ENCODE measurements at places on chromosomes 12 and 14.

- DNase-seq, result no peak
These were observed 33.9 kb upstream of the NAV3 start for GRCh38 chr12:77796775-77797174.

- no peak for DNase-seq
These were observed 59.1 kb upstream of the AMN start for GRCh38 chr14:102863381-102863780.

DNA sequence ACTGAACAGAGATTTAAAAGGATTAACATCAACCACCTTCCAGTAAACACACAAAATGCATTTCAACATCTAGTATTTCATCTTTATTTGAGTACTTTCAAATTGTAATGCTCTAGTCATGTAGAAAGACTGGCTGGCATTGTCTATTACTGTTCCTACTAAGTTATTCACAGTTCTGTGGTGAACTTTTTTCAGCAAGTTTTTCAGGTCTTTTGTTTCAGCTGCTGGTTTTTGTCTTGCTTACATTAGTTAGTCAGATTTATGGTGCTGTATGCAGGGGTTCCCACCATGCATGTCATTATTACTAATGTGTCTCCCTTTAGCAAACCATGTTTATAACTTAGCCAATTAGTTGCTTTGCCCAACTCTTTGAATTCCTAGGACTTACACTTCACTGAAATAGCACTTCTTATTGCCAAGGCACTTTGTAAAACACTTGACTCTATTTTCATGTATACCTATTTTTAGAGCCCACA lies 253.4 kb upstream of the KITLG start:
- DNase-seq, result no peak

DNA sequence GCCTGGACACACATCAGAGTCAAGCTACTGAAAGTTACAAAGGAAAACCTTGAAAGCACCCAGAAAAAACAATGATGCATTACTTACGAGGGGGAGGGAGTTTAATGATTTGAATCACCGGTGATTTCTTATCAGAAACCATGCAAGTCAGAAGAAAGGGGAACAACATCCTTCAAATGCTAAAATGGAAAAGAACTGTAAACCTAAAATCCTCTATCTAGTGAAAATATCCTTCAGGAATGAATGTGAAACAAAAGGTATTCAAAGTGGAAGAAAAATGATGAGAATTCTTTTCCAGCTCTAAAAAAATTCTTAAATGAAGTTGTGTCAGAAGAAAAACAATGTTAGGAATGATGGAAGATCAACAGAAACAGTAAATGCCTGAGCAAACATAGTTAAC lies 16.8 kb downstream of the SCAF11 start:
- DNase-seq, result no peak

DNA sequence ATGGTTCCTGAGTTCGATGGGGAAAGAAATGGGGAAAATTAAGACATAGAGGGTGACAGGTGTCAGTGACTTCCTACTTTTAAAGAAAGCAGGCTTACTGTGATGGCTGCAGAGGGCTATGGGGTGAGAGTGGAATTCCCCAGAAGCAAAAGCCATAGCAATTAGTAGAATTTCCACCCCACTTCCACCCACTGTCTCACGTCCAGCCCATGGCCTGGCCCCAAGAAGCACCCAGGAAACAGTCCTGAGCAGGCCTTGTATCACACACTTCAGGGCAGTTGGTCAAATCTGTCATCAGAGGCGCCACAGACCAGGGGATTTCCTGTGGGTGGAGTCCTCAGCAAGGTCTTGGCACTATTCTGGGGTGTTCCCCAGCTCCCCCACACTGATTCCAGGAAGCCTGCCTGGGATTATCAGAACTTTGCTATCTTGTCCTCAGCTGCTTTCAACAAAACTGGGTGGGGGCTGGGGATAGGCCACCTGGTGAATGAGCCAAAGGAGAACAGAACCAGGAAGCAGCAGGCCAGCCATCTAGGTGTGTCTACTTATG lies 120.1 kb upstream of the CCND2 start:
- DNase-seq, result peak; percentile 46

DNA sequence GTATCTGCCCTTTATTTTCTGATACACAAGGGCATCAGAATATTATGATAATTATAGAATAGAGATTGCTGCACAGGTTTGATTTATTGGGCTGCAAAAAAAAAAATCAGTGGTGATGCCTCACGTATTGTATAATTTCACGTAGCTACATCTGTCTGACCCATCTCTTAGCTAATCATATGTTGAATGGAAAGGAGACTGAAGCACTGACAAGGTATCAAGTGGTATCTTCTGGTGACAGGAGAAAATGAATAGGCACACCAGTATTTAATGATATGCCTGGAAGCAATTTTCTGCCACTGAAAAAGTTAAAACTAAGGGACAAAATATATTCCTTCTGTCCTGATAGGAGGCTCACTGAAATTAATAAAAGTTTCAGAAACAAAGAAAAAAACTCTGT lies 837.2 kb upstream of the FBXO33 start:
- DNase-seq, result no peak

DNA sequence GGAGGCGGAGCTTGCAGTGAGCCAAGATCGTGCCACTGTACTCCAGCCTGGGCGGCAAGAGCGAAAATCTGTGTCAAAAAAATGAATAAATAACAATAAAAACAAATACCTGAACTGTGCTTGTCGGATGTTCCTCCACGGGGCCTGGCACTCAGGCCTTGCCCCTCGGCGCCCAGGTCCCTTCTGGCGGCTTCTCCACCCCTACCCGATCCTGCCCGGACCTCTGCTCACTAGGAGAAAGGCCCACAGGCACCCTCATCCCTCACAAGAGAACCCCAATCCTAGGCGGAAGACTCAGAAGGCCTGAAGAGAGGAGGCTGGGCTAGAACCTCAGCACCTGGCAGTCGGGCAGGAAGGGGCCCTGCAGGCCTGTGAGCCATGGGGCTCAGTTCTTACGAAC lies 21.0 kb upstream of the BTBD6 start:
- DNase-seq, result no peak

DNA sequence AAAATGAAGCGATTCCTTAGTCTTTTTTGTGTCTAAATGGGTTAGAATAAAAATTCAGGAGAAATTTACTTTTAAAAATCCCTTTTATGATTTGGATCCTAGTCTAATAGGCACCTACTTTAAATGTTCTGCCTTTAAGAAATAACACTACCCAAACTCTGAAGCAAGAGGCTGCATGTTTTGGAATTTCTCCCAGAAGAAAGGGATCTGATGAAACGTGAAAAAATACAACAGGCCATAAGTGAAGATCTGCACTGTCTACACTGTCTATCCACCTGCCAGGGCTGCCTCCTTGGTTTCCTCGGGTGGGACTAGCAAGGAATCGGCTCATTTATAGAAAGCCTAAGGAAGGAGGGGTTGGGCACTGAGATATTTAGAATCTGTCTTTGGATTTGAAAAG lies 22.1 kb downstream of the ACVR1B start:
- DNase-seq, result no peak

- no peak for DNase-seq
These were observed 317.3 kb upstream of the GARIN6 start for GRCh38 chr12:99330216-99330615.

- no peak for DNase-seq
These were observed 364.2 kb downstream of the SOX5 start for GRCh38 chr12:23585156-23585781.

GRCh38 chr12:54127538-54128259 lies 61.1 kb downstream of the SMUG1 start:
- no peak for DNase-seq

GRCh38 chr12:1533205-1533601 lies 61.2 kb downstream of the FBXL14 start:
- no peak for DNase-seq

GRCh38 chr14:67729072-67729885 lies 27.6 kb downstream of the RDH12 start:
- no peak for DNase-seq

DNA sequence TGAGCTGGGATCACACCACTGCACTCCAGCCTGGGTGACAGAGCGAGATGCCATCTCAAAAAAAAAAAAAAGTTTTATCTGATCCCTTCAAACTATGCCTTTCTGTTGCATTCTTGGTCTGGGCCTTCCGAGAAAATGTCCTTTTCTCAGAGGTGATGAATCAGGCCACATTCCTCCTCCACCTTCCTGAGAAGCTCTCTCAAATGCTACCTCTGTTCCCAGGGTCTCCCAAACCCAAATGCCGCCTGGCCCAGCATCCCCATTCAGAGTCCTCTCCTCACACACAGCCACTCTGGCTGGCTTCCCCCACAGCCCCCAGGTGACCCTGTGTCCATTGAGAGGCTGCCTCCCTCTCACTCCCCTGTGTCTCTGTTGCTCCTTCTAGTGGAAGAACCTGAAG lies 19.7 kb upstream of the TMED10 start:
- no peak for DNase-seq

DNA sequence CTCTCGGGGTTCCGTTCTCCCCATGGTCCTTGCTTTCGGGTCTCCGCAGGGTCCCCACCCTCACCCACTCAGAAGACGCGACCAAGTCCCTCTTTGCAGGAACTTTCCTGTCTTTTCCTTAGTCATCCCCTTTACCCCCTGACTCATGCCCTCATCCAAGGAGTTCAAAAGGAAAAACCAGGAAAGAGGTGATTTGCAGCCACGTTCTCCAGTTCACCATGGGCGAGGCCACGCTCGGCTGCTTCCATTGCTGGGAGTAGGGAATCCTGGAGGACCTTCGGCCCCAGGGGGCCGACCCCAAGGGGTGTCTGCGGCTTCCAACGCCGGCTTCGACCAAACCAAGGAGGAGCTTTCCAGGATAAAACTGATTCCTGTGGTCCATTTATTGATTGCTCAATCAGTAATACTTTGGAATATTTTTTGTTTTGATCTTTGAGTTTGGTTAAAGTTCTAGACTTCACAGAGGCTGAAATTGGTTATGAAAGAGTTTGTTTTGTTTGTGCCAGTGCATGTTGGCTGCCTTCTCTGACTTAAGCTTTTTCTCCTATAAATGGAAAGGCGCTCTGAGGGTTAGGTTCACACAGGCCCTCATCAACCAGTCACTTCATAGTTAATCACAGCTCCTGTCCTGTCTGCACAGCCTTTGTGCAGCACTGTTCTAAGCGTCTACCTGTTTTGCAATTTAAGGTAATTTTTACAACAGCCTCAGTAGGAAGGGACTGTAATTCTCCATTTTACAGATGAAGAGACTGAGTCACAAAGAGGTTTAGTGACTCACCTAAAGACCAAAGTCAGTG lies 827 bp downstream of the ALDH2 start:
- DNase-seq, result no peak

- DNase-seq, result no peak
These were observed 40.5 kb downstream of the JAG2 start for GRCh38 chr14:105128059-105128458.

DNA sequence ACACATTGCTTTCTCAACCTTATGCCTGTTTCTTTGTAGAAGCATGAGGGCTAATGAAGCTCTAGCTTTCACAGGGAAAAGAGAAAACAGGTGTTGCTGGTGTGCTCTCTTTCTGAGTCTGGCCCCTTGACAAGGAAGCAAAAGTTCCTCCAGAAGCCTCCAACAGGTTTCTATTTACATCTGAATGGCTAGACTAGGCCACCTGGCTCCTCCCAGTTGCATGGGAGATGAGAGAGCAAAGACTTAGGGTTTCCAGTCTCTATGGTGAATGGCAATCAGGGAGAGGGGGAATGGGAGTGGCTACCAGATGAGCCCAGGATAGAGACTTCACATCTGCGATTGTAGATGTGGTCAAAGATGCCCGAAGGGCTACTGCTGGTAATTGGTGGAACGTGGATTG lies 138.1 kb upstream of the PLXNC1 start:
- DNase-seq, result no peak

GRCh38 chr12:69896653-69897381 lies 71.8 kb downstream of the MYRFL start:
- no peak for DNase-seq

GRCh38 chr12:16833376-16834015 lies 227.5 kb upstream of the LMO3 start:
- DNase-seq, result no peak

DNA sequence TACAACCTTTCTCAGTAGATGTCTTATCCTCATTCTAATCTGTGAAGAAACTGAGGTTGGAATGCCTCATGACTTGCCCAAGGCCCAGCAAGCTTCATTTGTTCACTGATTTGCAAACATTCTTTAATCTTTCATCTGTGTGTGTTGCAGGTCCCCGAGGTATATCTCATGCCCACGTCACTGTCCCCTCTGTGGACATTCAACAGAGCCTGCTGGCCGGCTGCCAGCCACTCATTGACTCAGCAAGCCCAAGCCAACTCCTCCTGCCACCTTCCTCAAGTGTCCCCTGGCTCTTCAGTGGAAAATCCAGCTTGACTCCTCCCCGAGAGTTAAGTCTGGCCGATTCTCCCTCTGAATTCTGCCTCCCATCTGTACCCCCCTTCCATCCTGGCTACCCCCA lies 1.9 kb upstream of the DCAF4 start:
- no peak for DNase-seq

GRCh38 chr14:98510392-98510791 lies 761.6 kb downstream of the BCL11B start:
- DNase-seq, result no peak

DNA sequence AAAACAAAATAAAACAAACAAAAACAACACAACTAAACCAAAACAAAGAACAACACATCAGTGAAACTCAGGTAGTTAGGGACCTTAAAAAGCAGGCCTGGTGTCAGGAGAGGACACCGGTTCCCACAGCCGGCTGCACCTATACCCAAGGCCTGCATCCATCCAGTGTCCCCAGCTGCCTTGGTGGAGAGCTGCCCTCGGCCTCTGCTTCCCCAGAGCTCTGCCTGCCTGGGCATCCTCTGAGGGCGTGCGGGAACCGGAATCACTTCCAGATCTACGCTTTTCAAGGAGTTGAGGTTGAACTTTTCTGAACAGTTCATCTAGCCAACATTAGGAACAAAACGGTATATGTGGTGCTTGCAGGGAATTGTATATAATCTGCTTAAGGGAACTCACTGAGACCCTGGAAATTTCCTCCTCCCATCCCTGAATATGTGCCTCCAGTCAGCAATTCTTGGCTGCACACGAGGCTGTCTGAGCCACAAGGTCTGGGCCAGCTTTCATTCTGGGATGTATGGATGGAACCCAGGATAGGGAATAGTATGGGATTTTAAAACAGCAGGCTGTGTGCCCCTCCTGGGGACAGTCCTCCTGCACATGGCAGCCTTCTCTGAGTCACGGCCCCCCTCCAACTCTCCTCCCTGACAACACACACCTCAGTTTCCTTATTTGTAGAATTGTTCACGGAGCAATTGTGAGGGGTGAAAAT lies 319.0 kb upstream of the RTL1 start:
- DNase-seq, result no peak

GRCh38 chr12:93127582-93128331 lies 198.7 kb upstream of the EEA1 start:
- DNase-seq, result no peak

- no peak for DNase-seq
These were observed 26.5 kb downstream of the AP5M1 start for GRCh38 chr14:57295239-57295638.
